ENCODE measurements at places on chromosomes 12 and 14.

DNA sequence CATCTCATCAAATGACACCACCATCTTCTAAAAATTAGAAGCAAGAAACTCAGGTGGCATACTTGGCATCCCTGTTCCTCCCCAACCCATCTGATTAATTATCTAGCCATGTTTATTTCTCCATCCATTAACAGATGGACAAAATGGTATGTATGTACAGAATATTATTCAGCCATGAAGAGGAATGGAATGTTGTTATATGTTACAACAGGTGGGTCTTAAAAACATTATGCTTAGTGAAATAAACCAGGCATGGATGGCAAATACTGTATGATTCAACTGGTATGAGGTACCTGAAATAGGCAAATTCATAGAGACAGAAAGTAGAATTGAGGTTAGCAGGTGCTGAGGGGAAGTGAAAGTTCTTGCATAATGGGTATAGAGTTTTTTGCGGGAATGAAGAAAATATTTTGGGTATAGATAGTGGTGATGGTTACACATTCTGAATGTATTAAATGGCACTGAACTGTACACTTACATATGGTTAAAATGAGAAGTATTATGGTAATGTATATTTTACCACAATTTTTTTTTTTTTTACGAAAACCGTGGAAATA lies 17.5 kb downstream of the YY1 start:
- no peak for DNase-seq

- DNase-seq, result no peak
Measured at GRCh38 chr14:50688875-50689274, 20.8 kb upstream of the SAV1 start.

DNA sequence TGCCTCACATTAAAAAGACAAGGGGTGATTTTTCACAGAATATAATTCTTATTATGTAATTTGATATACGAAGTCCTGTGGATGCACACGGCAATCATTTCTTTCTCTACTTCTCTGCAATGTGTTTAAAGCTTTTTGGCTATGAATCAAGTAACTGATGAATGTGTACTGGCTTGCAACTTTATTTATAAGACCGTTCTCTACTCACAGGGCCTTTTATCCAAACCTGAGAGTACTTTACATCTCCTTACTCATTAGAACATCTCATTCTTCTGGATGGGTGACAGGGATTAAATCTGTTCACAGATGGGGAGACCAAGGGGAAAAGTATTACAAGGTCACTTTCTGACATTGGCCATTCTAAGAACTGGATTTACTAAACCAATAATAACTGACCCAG lies 215.8 kb upstream of the DIO2 start:
- no peak for DNase-seq

DNA sequence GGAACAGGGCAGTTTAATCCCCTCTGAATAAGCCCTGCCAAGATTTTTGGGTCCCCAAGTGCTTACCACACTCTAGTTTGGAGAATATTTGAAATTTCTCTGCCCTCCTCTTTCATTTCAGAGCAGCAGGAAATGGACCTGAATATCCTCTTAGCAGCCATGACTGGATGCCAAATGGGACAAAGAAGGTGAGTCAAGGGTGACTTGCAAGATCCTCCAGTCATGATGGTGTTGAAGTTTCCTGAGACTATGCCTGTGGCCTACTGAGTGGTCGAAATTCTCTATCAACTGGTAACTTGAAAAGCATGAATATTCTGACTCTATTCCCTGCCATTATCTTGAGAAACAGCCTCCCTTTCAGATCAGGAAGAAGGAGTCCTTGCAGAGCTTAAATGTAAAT lies 1674.7 kb upstream of the SEL1L start:
- no peak for DNase-seq

GRCh38 chr12:84464616-84465015 lies 448.0 kb downstream of the SLC6A15 start:
- DNase-seq, result no peak

GRCh38 chr12:68203460-68203875 lies 22.1 kb downstream of the IL26 start:
- DNase-seq, result no peak

DNA sequence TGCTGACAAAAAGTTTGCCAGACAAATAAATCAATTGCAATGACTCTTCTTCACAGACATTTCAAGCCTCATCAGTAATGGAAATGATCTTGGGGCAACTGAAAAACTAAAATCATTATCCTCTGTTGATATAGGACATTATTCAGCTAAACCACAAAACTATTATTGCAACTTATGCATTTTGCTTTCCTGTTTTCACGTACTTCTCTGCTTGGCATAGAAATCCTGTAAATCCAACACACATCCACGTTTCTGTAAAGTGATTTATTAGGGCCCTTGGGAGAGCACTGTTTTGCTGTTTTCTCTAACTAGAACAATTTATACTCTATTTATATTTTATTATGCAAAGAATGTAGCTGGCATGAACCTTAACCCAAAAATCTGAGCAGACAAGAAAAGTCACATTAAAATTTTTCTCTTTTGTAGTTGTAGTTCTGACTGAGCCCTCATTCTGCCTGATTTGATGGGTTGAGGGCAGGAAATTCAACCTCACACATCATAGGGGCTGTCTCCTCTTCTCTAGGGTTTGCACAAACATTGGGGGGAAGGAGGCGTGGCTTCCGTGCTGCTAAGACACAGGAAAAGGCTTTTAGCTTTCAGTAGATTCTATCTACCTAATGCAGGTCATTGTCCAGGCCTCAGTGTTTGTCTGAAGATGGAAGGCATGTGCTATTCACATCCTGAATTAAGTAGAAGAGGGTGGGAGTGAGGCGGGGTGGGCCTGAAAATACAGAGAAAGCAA lies 11.5 kb upstream of the NUP107 start:
- no peak for DNase-seq

DNA sequence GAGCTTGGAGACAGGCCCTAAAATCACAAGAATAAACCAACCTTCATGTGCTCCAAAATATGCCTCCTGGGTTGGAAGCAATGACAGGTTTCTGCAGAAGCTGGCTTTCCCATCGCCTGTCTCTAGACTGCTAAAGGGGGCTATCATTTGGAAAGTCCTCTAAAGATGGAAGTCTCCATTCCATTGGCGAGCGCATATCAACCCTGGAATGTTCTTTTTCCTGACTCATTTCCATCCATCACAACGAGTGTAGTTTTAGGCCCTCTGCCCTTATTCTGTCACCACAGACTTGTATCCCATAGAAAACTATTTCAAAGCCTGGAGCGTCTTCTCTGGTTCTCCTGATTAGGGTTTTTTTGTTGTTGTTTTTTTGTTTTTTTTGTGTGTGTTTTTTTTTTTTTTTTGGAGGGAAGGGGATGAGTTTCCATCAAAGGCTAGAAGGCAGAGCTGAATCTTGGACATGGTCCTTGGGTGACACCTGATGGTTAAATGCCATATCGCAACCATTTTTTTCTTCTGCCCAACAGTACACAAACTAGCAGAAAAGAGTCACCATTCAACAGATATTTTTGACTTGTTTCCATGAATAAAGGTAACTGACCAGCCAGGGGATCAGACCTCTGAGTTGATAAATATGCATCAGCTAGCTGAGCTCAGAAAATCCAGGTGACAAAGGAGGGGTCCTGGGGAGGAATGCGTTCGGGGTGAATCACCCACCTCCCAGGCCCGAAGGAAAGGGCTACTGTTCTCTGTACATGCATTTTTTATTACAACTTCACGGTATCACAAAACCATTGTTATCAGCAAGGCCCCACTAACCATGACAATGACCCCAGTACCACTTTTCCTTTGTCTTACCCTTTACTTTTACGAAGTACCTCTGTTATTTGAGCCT lies 40.5 kb downstream of the KCNA5 start:
- DNase-seq, result peak; percentile 65

DNA sequence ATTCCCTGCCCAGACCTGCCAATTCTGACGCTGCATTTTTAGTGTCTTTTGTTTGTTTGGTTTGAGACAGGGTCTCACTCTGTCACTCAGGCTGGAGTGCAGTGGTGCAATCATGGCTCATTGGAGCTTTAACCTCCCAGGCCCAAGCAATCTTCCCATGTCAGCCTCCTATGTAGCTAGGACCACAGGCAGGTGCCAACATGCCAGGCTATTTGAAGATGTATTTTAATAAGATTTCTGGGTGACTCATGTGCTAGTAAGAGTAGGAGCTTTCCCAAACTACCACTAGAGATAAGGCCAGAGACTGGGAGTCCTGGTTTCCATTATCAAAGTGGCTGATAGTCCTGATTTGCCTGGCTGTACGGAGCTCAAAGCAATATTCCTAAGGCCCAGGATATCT lies 693.3 kb downstream of the MED13L start:
- DNase-seq, result no peak

DNA sequence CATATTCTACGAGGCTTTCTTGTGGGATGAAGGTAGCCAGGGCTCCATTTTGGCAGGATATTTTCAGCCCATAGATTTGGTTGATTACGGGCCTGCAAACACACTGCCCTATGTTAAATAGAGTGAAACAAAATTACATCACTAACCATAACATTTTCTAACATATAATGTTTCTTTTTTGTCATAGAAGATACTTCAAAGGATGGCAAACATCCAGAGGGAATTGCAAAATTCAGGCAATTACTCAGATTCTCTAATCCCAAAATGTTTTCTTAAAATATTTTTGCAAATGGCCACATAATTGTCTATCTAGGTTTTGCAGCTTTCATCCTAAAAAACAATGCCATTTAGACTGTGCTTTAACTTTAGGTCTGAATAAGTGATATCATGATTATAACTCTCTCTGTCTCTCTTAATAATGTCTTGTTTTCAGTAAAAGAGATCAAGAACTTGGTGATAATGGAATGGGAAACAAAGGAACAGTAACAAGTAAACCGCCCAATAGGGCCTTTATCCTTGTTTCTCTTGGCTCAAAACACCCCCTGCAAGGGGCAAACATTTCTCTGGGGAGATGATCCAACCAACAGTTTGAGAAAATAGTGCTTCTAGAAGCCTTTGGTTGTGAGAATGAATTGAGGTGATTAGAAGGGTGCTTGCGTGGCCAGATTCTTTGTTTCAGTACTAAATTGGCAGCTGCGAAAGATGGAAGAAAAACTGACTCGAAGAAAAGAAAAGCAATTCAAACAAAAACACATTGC lies 54.4 kb upstream of the BTG1 start:
- no peak for DNase-seq

DNA sequence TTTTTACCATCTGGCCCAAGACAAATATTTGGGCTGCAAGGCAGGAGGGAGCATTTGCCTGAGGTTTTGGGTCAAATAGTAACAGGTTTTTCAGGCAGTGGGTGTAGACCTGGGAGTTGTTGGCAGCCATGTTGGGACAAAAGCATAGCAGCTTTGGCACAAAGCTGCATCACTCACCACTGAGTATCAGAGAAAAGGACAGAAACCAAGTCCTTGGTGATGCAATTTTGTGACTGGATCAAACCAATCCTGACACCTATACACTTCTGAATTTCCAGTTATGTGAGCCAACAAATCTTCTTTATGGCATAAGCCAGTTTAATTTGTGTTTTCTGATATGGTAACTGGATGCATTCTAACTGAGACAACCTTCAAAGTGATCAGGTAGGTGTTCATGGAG lies 144.8 kb upstream of the KRR1 start:
- DNase-seq, result no peak

- DNase-seq, result no peak
Measured at GRCh38 chr12:105234197-105234596, 1.8 kb downstream of the APPL2 start.

- DNase-seq, result no peak
Measured at GRCh38 chr14:105818712-105819005, 292.3 kb downstream of the TMEM121 start.

DNA sequence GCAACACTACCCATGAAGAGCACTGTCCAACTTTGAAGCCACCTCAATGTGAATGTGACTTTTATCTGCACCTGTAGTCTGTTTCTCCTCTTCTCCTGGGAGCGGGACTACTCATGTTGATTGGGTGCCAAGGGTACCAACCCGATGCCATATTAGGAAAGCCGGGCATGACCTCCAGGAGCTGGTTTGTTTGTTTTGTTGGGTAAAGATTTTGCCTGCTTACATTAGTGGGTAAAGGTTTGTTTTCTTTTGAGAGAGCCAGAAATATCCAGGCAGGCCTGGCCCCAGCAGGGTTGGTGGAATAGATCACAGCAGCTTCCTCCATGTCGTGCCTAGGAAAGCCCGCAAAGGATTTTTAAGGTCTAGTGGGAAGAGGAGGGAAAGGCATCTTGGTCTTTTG lies 19.7 kb upstream of the ITPK1 start:
- DNase-seq, result no peak

DNA sequence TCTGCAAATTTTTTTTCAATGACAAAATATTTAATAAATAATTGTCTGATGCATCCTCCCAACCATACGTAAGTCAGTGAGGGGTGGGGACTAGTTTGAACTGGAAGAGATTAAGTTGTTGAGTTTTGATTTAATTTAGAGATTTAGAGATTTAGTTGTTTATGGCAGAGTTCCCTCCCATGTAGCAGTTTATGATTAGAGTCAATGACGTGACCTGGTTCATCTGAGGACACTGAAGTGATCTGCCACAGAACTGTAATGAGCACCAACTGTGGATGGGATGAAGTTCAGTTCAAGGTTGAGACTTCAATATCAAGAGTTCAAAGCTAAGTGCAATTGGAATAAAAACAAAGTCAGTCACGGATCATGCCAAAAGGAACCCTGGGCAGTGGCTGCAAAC lies 609.3 kb downstream of the NOVA1 start:
- DNase-seq, result no peak

- peak; percentile 18 for DNase-seq
Measured at GRCh38 chr12:54419088-54419887, at the start of gene ITGA5. TSS of gene ITGA5 (minus strand) at chr12:54419266. CDS start at chr12:54419198, 68 bp downstream.

DNA sequence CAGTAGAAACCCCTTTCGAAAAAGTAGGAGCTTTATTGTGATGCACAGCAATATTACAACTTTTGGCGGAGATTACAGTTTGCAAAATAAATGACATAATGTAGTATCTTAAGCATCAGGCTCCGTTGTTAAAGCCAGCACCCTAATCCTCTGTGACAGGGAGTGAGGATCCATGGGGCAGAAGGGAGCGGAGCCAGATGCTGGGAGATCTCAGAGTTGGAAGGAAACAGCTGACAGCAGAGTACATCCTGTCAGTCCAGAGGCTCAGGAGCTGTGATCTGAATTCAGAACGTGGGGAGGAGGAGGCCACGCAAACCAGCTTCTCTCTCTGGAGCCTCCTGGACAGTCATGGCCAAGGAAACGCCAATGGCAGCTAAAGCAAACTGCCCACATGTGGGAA lies 55.7 kb downstream of the TMTC1 start:
- DNase-seq, result no peak

GRCh38 chr12:24679126-24679525 lies 269.8 kb downstream of the BCAT1 start:
- DNase-seq, result peak; percentile 18
